ENCODE measurements at places on chromosomes 12 and 14.
A peak's percentile ranks its signal among the peaks of the same experiment; 100 is the strongest.

DNA sequence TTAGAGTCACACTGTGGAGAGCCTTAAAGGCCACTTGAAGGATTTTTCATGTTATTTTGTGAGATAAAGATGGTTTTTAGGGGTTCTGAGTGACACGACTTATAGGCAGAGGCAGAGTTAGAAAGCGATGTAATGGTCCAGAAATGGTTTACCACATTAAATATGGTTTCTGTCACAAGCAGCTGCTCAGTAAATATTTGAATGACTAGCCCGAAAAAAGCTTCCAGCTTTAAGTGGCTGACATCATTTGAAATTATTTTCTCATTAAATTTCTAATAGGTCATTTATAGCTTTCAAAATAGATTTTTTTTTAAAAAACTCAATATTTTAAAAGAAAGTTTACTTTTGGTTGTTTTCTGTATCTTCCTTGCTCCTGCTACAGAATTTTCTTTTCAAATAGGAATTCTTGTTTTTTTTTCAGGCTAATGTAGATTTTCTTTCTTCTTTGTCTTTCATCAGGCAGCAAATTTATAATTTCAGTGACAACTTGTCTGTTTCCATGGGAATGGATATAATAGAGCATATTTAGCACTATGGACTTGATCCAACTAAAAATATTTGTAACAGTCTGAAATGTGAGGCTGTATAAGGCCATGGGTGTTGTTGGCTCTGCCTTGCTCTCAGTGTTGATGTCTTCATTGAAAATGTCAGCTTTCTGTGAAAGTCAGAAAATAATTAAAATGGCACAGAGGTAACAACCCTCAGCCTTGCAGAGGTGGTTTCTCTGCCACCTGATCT, 700.0 kb downstream of the TMTC2 start:
- DNase-seq = no peak

DNA sequence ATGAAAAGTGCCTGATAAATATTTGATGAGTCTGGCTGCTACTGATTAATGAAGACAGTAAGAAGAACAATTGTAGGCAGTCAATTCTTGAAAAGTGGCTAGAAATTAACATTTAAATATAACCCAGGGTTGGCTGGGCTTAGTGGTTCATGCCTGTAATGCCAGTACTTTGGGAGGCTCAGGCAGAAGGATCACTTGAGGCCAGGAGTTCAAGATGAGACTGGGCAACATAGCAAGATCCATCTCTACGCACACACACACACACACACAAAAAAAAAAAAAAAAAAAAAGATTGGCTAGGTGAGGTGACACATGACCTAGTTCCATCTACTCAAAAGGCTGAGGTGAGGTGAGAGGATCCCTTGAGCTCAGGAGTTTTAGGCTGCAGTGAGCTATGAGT, 7.9 kb upstream of the PLBD1 start:
- no peak for DNase-seq

- DNase-seq = no peak
Observed at GRCh38 chr12:53937099-53937498, 1.5 kb upstream of the HOXC13 start.

DNA sequence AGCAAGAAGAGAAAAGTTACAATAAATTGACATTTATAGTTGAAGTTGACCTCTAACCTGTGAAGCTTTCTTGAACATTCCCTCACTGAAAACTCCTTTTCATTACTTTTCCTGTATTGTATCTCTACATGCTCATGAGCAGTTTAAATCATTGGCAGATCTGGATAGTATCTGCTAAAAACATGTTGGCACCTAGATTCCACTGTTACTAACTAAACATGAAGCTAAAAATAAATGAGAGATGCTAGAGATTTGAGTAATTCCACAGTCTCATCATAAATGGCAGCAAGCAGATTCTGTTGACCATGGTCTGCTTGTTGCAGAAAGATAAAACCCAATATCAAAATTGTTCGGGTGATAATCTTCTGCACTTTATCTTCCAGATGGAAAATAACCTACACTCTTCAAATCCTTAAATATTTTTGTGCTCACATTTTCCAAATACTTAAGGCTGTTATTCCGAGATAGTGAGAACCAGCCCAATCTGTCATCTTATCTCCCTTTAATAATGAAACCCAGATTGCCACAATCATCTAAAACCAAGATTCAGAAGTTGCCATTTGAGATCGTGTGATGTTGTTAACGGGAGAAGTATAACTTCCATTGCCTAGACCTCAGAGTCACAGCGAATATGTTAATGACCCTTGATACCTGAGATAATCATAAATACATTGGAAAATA, 171.0 kb upstream of the DAAM1 start:
- no peak for DNase-seq

DNA sequence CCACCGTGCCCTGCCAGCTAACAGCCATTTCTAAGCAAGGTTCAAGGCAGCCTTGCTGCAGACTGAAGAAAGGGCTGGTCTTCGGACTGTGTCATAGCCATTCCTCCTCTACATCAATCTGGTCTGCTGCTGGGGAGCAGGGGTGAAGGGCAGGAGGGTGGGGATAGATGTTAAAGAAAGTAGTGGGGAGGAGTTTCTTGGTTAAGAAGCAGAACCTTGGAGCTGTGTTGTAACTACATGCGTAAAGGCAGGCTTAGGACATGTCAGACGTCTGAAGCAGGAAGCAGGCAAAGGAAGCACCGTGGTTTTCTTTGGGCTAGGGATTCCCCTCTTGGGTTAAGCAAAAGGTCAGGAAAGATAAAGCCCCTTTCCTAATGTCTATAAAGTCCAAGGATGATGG, 18.1 kb upstream of the NEK9 start:
- DNase-seq = no peak

GRCh38 chr12:15527201-15528080, 205.1 kb downstream of the PTPRO start:
- DNase-seq = no peak

- no peak for DNase-seq
Observed at GRCh38 chr14:82422230-82422629, 888.6 kb upstream of the SEL1L start.

DNA sequence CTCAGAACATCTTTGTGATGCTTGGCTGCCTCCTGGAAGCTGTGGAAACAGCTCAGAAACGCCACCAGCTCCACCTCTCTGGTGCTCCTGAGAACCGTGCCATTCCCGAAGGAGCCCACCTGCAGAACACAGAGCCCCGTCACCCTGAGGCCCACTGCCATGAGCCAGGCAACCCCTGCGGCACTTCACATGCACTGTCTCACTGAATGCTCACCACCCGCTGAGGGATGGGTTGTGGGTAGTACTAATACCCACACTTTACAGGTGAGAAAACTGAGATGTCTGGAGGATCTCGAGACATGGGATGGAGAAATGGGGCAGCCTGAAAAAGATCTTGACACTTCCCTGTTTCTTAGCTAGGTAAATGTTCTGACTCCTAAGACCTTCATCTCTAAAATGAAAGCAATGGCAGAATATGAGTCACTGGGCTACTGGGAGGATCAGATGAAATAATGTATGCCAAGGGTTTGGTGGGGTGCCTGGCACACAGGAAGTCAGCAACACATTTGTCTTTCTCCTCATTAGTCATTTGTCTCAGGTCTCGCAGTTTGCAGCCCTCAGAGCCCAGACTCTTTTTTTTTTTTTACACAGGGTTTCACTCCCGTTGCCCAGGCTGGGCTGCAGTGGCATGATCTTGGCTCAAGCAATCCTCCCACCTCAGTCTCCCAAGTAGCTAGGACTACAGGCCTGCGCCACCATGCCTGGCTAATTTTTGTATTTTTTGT, 5.3 kb downstream of the OASL start:
- peak; percentile 41 for DNase-seq

- no peak for DNase-seq
Observed at GRCh38 chr12:80190001-80190400, 90.7 kb downstream of the OTOGL start.

- peak; percentile 42 for DNase-seq
Observed at GRCh38 chr12:68317047-68317667, 15.0 kb downstream of the MDM1 start.

DNA sequence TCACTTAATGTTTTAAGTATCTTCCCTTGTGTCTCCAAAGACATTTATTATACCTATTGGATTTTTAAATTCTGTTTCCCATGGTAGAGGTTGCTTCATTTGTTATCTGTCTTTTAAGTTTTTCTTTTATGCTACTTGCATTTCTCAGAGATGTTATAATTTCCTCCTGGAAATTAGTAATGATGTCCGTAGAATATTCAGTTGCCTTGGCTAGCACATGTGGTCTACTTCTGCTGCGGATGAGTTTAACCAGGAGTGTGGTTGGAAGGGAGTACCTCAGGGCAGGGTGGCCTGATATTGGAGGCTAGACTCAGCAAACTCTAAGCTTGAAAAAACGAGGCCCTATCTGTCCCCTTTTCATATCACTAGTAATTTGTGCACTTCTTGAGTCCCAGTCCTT, 8.8 kb upstream of the EVL start:
- DNase-seq = no peak

GRCh38 chr14:97618917-97619690, 821.9 kb downstream of the VRK1 start:
- DNase-seq = no peak

- DNase-seq = no peak
Observed at GRCh38 chr12:45439039-45439438, 223.1 kb downstream of the ANO6 start.

DNA sequence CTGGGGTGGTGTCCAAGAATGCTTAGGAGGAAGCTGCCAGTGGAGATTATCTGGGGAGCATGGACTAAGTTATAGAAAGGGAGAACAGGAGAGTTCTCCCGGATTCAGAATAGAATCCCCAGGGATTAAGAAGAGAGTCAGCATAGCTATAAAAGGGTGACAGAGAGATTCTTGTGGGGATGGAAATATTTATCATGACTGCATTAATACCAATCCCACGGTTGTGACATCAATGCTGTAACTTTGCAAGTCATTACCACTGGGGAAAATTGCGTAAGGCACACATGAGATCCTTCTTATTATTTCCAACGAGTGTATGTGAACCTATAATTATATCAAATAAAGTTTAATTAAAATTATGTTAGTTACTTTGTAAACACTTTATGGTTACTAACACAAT, 447.9 kb upstream of the TMEM132C start:
- no peak for DNase-seq

GRCh38 chr14:88733121-88733520, 59.6 kb downstream of the EML5 start:
- DNase-seq = no peak

- peak; percentile 34 for DNase-seq
Observed at GRCh38 chr12:123223241-123223668, 9.7 kb downstream of the MPHOSPH9 start.

- no peak for DNase-seq
Observed at GRCh38 chr12:95277139-95277538, 59.5 kb downstream of the VEZT start.

DNA sequence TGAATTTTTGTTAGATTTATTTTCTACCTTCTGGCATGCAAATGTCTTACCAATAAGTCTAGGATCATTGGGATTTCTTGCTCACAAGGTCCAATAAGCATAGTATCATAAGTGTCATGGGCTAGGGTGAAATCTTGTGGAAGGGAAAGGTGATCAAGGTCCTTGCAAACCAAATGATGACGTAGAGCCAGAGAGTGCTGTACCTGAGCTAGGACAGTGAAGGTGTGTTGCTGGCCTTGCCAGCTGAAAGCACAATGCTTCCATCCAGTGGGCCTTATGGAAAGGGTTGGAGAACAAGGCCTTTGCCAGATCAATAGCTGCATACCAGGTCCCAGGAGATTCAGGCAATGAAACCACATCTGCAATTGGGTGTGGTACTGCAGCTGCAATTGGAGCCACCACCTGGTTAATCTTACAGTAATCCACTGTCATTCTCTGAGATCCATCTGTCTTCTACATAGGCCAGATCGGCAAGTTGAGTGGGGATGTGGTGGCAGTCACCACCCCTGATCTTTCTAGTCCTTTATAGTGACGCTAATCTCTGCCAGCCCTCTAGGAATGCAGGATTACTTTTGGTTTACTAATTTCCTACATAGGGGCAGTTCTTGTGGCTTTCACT, 208.9 kb upstream of the MYL2 start:
- DNase-seq = no peak

DNA sequence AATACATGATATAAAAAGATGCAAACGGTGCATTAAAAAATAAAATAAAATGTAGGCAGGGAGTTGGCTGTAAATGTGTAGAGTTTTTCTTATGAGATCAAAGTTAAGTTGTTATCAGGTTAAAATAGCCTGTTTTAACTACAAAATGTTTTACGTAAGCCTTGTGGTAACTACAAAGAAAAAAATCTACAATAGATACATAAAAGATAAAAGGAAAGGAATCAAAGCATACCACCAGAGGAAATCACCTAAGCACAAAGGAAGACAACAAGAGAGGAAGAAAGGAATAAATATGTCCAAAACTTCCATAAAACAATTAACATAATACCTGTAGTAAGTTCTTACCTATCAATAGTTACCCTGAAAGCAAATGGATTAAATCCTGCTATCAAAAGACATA, 12.2 kb downstream of the NELL2 start:
- DNase-seq = no peak

- no peak for DNase-seq
Observed at GRCh38 chr12:104012331-104012730, 37.7 kb downstream of the GLT8D2 start.

GRCh38 chr12:90234472-90234871, 525.8 kb upstream of the ATP2B1 start:
- no peak for DNase-seq

- DNase-seq = no peak
Observed at GRCh38 chr12:47534695-47535094, 171.1 kb downstream of the RPAP3 start.

DNA sequence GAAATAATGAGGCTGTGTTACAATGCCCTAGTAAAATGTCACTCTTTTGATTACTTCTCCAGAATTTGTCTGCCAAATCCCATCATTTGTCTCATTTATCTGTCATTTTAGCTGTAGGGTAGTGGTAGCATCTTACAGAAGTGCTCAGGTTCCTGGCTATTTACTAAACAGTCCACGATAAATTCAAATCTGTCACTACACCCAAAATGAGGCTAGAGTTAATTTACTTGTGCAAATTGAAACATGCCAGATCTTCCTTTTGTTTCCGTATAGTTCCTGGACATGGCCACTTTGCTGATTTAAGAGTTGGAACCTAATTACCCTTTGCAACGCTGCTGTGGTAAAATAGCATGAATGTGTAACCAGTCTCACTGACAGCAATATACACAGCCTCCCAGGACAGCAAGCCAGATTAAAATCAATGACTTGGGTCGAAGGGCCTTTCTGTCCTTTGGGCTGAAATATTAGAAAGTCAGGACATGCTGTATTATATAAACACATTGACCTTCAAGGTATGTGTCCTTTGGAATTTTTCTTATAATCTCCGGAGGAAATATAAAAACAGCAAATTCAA, 485.4 kb downstream of the MDGA2 start:
- DNase-seq = no peak

GRCh38 chr14:24858052-24858451, 191.9 kb downstream of the STXBP6 start:
- no peak for DNase-seq

DNA sequence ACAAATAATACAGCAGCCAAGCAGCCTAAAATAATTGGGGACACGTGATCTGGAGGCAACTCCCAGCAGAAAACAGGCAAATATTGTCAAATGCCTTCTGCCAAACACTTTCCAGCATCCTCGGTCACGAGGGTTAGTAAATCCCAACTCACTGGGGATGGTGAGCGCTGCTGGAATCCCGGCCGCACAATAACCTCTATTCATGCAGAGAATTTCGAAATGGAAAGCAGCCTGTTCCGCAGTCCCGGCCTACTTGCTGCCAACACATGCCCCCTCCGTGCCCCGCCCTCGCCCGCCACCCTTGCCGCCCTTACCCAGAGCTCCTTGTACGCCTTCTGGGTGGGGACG, 62.2 kb downstream of the RFX4 start:
- DNase-seq = no peak

GRCh38 chr12:39622306-39622705, 2.7 kb upstream of the ABCD2 start:
- DNase-seq = no peak
